PC-3 (cell line): ENCODE measurements at places on chromosomes 2 and 18. TPM values are rescaled to one million over a fixed set of nuclear protein-coding genes. Genes with fewer than 3 reads are reported as not detected.

GRCh38 chr2:100639588-100640390, 77.0 kb downstream of the PDCL3 start:
- H3K27me3 ChIP-seq: peaks cover 15% of the 10 kb centered on the region

DNA sequence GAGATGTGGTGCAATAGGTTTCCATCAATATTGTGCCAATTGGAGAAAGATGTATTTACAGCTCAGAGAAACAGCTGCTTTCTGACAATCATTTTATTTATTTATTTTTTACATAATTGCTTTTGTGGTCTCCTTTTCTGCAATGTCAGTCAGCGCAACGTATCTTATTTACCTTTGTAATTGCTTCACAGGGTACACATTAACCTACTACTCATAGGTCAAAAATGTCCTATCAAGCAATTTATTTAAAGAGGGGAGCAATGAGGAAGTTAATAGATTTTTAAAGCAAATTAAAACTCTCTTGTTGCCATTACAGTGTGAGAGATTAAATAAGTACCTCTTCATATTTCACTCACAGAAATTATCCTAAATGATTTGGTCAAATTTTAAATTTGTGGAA, 291.0 kb downstream of the CALCRL start:
- no peaks in the 10 kb centered on the region for H3K27me3 ChIP-seq
- no peak overlapping the region for H3K4me3 ChIP-seq
- H3K27ac ChIP-seq: no peak overlapping the region
- H3K4me1 ChIP-seq: no peaks in the 10 kb centered on the region

GRCh38 chr2:44102790-44103562, 65.7 kb upstream of the PPM1B start:
- no peaks in the 10 kb centered on the region for H3K27me3 ChIP-seq
- H3K4me1 ChIP-seq: peaks cover 12% of the 10 kb centered on the region
- H3K27ac ChIP-seq: no peak overlapping the region

- H3K27ac ChIP-seq: no peak overlapping the region
- H3K27me3 ChIP-seq: no peaks in the 10 kb centered on the region
- DNase-seq: no peak
- no peaks in the 10 kb centered on the region for H3K4me1 ChIP-seq
Observed at GRCh38 chr2:168742258-168742932, 60.0 kb upstream of the NOSTRIN start.

Gene DOK1
- 4.7 and 6.0 TPM in 2 replicates for total RNA-seq

DNA sequence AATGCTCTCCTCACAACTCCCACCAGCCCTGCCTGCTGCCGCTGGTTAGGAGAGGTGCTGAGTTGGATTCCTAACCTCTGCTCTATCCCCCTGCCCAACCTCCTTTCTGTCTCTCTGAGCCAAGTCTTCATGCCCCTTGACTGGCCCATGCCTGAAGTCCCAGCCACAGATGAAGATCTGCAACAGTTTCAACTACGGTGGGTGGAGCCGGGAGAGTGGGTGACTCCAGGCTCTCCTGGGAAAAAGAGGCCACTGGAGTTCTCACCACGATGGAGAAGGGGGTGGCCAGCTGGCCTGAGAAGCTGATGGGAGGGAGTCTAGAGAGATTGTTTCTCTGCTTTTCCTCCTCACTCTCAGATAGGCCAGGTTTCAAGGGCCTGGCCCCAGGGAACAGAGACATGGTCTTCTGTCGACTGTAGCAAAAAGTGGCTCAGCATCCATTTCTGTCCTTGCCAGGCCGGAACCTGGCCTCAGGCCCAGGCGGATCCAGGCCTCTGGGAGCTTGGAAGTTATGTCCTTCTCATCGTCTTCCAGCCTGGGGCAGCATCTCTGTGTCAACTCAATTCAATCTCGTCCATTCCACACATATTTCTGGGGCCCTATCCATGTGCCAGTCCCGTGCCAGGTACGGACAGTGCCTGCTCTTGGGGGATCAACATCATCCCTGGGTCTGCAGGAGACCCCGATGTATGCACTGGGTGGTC, 75.3 kb downstream of the INHBB start:
- DNase-seq: no peak
- H3K36me3 ChIP-seq: no peaks in the 10 kb centered on the region
- H3K4me1 ChIP-seq: no peaks in the 10 kb centered on the region
- H3K4me3 ChIP-seq: no peak overlapping the region

DNA sequence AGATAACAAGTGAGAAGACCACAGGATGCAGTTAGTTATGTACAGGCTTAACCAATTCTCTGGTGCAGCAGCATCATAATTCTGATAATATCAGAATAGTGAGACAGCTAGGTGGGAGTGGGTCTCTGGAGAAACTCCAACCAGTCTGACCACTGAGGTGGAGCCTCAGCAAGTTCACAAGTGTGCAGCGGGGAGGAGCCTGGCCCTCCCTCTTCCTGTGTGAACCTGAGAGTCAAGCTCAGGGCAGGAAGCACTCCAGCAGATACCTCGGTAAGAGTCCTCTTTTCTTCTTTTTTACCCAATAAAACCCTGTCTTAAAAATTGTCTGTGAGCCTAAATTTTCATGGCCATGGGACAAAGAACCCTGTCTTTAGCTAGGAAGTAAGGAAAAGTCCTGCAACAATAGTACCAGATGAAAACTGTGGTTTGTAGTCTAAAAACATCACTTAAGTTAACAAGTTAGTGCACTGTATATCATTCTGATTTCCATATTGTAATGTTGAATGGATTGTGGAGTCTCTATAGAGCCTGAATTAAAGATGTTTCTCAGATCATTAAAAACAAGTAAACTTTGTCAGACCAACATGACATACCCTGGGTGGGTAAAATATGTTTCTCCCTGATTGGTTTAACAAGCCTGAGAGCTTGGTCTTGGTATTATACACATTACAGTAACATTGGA, 370.8 kb downstream of the TMEM182 start:
- peaks cover 7% of the 10 kb centered on the region for H3K27me3 ChIP-seq
- H3K4me3 ChIP-seq: no peak overlapping the region
- no peaks in the 10 kb centered on the region for H3K4me1 ChIP-seq

Gene ARL4C
- total RNA-seq: 19.9 and 21.7 TPM in 2 replicates

DNA sequence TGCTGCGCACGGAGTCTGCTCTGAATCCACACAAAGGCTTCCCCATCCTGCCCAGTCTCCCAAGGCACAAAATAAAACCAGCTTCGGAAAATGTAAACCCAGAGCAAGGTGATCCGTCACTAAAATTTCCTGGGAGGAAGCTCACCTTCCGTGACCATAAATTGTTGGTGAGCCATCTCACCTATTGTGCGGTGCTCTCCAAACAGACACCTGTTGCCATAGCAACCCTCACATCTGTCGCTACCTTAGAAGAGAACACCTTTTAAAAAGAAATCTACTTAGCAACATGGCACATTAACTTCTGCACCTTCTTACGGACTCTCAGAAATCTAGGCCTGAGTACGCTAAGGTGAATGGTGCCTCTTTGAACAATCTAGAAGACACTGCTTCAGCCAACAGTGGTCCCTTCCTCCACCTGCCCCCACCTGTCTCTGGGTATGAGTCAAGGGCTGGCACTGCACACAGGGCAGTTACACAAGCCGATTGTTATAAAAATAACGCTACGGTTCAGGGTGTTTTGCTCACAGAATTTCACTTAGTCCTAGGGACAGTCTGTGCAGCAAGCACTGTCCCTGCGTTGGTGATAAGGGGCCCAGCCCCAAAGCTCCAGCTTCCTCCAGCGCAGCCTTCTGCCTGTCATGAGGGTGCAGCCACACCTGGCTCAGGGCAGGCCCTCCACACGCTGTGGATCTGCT, 114.9 kb upstream of the ID2 start:
- no peak overlapping the region for H3K4me3 ChIP-seq
- no peaks in the 10 kb centered on the region for H3K27me3 ChIP-seq
- H3K4me1 ChIP-seq: peaks cover 3% of the 10 kb centered on the region; the same call in 1 of the 2 replicates
- DNase-seq: no peak

DNA sequence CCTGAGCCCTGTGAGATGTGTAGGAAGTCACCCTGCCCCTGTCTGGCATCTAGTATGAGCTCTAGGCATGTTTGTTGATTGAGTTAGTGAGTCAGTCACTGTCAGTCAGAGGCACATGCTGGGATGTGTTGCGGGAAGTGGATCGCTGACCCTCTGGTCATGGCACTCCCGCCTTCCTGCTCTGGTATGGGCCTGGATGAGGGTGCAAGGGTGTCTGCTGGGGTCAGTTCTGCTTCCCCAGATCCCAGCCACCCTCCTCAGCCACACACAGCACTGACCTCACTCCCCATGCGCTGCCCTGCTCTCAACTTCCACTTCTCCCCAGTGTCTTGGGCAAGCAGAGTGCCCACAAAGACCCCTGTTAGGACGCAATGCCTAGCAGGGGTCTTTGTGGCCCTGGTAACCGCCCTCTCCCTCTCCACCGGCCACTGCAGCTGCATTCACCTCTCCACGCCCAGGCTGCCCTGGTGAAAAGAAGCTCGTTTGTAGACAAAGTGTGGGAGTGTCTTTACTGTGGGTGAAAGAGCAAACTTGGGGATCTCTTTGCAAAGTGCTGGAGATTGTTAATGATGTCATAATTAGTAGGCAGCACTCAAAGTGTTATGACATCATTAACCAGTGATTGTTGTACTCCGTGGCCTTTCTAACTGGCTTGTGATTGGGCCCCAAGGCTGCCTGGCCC, 252.1 kb downstream of the LDLRAD4 start:
- no peaks in the 10 kb centered on the region for H3K4me1 ChIP-seq
- no peaks in the 10 kb centered on the region for H3K36me3 ChIP-seq
- H3K27ac ChIP-seq: no peak overlapping the region
- no peak for DNase-seq

DNA sequence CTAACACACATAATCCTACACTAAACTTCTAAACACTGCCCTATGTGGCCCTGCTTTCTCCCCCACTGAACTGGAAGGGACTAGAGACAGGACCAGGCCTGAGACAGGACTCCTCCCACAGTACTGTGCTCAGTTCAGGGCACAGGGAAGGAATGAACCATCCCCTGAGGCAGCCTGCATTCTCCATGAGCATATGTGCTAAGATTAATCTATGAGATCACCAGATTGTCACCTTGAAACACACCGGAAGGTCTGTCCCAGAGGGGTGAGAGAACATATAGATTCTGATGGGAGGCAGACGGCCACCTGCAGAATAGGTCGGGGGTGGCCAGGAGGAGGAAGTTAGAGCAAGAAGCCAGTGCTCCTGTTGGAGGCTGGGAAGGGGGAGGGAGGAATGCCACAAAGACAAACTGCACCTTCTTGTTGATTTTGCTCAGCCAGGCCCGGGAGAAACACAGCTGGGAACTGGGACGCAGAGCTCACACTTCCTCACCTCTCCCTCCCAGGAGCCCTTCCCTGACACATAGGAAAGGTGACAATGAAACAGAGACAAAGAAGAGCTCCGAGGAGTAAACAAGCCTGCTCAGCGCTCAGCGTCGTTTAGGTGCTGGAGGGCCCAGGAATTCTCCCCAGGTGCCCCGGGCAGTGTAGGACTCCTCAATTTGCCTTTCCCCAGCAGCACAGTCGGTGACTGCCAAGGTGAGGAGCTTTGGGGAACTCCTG, 52.1 kb downstream of the ZBTB7C start:
- H3K27me3 ChIP-seq: no peaks in the 10 kb centered on the region
- DNase-seq: no peak
- no peak overlapping the region for H3K27ac ChIP-seq

GRCh38 chr2:38722271-38723061, 28.7 kb downstream of the SRSF7 start:
- DNase-seq: no peak
- H3K4me1 ChIP-seq: peaks cover 27% of the 10 kb centered on the region
- H3K27ac ChIP-seq: no peak overlapping the region
- H3K36me3 ChIP-seq: no peaks in the 10 kb centered on the region
- no peak overlapping the region for H3K4me3 ChIP-seq

- no peak for DNase-seq
- H3K27me3 ChIP-seq: 0 out of 2 replicates have a peak, but pooled peaks cover 8% of the 10 kb centered on the region
- no peak within 1 kb of the TSS for H3K27ac ChIP-seq
- no peak within 1 kb of the TSS for H3K4me3 ChIP-seq
Observed at GRCh38 chr2:20822535-20823490, at the start of gene LDAH. LDAH (minus strand) TSS chr2:20823101; CDS start chr2:20801463, 21,638 bp downstream.

Gene SLC4A3
- 11.6 and 14.3 TPM in 2 replicates for total RNA-seq

DNA sequence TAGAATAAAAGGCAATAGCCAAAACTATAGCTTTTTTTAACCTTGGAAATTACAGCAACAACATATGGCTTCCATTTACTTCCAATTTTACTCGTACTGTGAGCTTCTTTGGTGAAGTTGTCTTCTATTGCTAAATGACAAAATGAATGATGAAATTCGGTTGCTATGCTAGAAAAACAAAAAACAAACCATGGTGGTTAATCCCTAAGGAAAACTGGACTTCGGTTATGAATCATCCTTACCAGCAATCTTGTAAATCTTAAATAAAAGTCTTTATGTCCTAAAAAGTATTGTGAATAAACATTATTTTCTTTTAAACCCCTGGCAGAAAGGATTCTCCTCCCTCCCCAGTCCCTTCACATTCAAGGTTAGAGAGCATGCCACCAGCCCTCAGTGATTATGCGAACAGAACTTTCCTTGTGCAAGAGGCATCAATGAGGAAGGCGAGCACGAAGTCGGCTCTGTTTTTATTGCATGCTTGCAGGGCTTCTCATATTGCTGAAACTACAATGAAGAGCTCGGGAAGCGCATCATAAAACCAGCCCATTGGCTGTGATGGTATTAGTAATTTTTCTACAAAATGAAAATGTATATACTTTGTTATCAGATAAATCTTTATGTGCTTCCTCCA, 62.9 kb downstream of the ZNF521 start:
- no peaks in the 10 kb centered on the region for H3K36me3 ChIP-seq
- H3K4me1 ChIP-seq: peaks cover 18% of the 10 kb centered on the region
- H3K27ac ChIP-seq: peak overlapping the region; percentile 95
- peak; percentile 84 for DNase-seq

DNA sequence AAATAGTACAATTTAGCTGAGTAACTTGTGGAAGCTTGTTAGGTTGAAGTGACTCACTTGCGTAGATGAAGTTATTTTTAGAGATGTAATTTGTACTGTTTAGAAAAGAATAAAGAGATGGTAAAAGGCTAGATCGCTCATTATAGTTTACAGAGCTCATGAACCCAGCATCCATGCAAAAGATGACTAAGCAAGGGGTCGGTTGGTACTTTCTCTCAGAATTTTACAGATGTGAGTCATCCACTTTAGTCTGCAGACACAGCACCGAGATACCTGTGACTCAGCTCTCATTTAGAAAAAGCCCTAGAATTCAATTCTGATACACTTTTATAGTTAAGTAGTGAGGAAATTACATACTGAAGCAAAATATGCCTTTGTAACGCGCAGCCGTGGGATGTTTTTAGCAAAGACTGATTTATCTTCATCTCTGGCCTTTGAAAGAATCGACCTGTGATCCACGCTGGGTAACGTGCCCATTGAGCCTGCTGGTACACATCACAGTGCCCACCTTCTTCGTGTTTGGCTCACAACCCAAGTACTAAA, 116.5 kb upstream of the FOSL2 start:
- H3K4me3 ChIP-seq: peak overlapping the region; percentile 27; the same call in 1 of the 2 replicates
- no peaks in the 10 kb centered on the region for H3K27me3 ChIP-seq
- H3K27ac ChIP-seq: peak overlapping the region; percentile 99
- no peaks in the 10 kb centered on the region for H3K36me3 ChIP-seq
- H3K4me1 ChIP-seq: peaks cover 42% of the 10 kb centered on the region

Gene MC2R
- not detected in 2 replicates for total RNA-seq
